GM03348 (cell line): ENCODE measurements at places on chromosomes 12 and 14.

- no peak for DNase-seq
These were observed 25.9 kb downstream of the SLCO1A2 start for GRCh38 chr12:21308785-21309184.

DNA sequence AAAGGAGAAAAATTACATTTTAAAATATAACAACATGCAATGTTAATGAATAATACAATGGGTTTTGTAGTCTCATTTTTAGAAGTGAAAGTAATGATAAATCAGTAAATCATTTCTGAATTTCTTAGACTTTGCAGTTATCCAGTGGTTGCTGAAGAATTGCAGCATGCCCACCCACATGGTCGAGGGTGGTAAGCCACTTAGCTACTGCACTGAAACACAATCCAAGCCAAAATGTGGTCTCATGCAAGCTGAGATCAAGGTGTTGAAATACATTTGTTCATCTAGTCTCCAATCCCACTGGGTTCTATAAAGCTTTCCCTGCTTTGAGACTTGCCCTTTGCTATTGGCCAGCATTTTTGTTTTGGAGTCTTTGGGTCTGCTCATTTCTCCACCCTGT lies 247.9 kb downstream of the NELL2 start:
- DNase-seq: no peak

DNA sequence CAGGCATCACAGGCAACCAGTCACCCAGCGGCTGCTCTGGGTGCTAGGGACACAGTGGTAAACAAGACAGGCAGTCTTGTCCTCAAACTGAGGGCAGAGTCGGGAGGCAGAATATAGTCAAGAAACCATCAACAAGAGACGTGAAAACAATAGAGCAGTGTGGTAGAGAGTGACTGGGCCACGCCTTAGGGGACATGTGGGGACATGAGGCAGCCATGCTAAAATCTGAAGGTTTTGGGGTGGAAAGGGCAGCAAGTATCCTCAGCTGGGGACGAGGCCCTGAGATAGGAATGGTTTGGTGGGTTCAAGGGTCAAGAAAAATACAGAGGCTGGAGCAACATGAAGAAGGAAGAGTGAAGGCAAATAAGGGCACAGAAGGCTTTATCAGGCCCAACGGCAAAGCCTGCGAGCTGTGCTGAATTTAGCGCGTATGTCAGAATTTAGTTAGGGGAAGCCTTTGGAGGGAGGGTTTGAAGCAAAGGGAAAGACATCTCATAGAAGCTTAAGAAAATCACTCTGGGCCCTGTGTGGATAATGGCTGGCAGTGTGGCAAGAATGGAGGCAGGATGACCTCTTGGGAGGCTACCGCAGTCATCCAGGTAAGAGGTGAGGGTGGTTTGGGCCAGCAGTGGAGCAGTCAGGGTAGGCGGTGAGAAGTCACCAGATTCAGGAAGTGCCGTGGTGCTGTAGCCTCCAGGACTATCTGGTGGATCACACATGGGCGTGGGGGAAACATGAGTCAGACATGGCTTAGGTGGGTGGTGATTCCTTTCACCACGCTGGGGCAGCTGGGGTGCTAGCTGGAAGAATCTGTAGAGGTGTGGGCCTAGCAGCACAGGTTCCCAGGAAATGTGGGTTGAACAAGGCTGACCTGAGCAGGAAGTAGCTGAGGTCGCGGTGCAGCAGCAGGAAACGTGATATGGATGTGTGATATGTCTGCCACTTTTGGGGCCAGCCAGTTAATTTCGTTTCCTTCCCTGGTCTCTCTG lies 3.0 kb downstream of the EVL start:
- DNase-seq: no peak

GRCh38 chr12:28824193-28824846 lies 324.8 kb upstream of the FAR2 start:
- no peak for DNase-seq

DNA sequence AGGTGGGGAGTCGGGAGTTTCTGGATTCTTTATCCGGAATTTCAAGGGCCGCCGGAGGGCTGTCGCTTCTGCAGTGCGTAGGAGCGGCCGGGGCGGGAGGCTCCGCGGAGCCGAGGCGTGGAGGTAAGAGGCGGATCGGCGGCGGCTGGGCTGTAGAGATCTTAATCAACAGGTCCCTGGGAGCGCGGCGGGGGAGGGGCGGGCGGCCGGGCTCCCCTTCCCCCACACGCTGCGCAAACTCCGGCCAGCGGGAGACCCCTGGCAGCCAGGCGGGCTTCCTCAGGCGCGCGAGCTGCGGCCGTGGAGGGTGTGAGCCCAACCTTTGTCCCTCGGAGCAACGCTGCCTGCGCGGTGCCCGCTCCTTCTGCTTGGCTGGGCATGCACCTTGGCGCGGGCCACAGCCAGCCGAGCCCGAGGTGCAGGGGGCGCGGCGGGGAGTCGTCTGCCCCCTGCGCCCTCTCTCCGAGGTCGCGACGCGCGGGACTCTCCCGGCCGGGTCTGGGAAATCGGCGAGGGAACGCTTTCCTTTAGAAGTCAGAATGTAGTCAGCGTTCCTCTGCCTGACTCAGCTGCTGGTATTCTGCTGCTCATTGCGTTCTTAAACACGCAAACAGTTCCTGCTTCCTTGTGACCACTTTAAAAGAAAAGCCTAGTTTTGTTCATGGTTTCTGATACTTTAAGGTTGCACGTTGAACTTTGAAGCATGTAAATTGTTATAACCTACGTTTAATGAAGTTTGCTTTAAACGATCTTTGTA lies at the start of gene PALS1:
Gene PALS1 (plus strand): TSS at position 25 of the 757 bp plus-strand sequence. CDS start 37,736 bp downstream, outside the sequence.
- peak; percentile 65 for DNase-seq

DNA sequence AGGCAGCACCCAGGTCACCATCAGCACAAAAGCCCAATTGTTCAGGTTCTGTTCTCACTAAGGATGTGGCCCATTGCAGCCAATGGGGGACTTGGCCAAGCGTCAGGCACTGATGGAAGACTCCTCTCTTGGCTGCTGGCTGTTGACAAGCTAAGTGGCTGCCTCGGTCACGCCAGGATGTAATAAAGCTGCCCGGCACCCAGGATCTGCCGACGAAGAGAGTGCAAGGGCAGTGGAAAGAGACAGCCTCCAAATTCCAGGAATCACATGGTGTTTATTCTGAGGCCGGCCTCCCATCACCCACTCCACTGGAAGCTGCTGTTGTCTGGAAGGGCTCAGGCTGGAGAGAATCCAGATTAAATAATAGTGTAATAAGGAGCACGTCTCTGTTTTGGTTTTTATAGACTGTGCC lies 451.8 kb upstream of the TBX3 start:
- DNase-seq: peak; percentile 70

GRCh38 chr14:37711831-37712475 lies 116.5 kb downstream of the TTC6 start:
- DNase-seq: no peak

GRCh38 chr12:74431801-74432200 lies 105.8 kb upstream of the ATXN7L3B start:
- DNase-seq: no peak

GRCh38 chr14:21215130-21215878 lies 53.9 kb downstream of the HNRNPC start:
- DNase-seq: no peak

DNA sequence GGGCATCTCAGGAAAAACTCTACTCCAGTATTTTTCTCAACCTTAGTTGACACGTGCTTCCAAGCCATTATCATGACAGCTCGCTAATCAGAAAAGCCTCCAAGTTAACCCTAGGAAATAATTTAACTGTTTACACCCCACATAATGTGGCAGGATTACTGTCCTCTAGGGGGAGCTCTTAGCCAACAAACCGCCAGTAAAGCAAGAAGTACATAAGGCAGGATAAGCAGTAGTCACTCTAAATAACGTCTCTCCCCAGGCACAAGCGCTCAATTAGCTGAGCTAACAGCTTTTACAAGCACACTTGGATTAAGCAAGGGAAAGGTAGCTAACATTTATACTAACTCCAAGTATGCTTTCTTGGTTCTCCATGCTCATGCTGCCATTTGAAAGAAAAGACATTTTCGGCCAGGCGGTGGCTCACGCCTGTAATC lies 22.8 kb downstream of the APOBEC1 start:
- no peak for DNase-seq

GRCh38 chr14:74476107-74476506 lies 17.0 kb downstream of the NPC2 start:
- peak; percentile 16 for DNase-seq

DNA sequence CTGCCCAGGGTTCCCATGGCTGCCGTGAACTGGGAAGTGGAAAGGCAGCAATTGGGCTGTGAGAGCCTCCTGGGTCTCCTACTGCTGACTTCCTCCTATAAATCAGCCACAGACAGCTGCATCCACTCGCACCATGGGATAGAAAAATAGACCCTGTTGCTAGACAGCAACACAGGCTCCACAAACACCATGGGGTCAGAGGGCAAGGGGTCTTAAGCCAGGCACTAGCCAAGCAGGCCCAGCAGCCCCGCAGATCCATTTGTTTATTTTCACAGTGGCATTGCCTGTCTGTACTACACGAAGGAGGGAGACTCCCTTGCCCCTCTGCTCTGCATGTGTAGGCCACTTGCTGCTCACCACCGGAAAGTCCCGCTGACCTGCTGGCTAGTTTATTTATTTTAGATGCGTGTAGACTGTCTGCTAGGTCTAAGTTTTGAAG lies 139.8 kb downstream of the DACT1 start:
- DNase-seq: no peak

GRCh38 chr12:64004641-64005040 lies 160.1 kb downstream of the SRGAP1 start:
- DNase-seq: no peak

DNA sequence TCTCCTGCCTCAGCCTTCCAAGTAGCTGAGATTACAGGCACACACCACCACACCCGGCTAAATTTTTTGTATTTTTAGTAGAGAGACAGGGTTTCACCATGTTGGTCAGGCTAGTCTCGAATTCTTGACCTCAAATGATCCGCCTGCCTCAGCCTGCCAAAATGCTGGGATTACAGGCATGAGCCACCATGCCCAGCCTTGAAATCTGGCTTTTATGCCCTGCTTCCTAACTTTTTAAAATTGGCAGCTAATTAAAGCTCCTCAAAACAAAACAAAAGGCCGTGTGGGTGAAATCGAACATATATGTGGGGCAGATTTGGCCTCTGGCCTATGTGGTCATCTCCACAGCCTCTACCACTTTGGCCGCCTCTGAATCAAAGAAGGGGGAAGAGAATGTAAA lies 37.9 kb downstream of the KCTD10 start:
- DNase-seq: no peak
